NCI-H1694 treated with DMSO at 0.1 percent for 48 hours (cell line): ENCODE measurements at places on chromosomes 4 and X.

DNA sequence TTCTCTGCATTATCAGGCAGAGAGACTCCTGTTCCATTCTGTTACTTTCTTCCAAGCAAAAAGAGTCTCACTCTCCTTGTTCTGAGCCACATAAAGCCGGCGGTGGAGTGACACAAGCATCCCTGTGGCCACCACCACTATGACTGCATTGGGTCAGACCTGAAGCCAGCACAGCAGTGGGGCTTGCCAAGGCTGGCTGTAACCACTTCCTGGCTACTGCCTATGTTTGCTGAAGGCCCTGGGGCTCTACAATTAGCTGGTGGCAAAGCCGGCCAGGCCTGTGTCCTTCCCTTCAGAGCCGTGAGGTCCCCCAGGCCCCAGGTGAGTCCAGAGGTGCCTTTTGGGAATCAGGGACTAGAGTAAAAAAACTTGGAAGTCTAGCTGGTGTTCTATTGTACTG is 31.8 kb downstream of the PLAC8 start:
- no peak for DNase-seq

DNA sequence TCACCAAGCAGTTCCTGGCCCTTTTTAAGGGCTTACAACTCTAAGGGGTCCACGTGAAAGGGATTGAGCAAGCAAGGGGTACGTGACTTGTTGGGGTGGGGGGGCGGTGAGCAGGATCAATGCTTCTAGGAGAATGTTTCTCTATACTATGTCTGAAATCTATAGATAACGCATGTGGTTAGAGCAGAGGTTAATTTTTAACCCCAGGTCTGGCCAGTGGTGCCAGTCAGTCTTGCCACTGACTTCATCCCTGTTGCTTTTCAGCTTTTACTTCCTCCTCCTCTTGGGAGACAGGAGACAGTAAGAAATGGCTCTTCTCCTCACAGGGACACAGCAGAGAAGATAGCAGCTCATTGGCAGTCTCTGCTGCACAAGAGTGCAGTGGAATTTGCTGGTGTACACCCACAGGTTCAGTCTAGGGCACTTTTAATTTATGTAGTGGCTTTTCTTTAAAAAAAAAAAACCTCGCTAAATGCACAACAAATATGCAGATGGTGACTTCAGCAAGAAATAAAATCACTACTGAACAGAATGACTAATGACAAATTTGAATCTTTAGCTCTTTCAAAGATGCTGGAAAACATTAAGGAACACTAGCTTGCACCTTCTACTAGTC is 190.5 kb downstream of the CCNG2 start:
- DNase-seq = no peak

GRCh38 chrX:134101636-134102035 is 116.2 kb upstream of the GPC3 start:
- DNase-seq = no peak

DNA sequence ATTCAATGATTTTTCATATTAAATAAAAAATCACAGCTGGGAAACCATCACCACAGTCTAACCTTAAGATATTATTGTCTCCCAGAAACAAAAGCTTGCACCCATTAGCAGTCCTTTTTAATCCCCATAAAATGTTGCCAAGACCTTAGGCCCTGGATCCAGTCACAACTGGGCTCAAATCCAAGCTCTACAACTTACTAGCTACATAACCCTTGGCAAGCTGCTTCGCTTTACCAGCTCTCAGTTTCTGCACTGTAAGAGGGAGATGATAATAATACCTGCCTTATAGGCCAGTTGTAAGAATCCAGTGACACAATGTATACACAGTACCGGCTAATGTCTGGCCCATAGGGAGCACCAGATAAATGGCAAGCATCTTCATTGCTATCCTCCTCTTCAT is 400.9 kb upstream of the FGF13 start:
- no peak for DNase-seq

GRCh38 chr4:128462103-128462783 is 174.6 kb upstream of the PGRMC2 start:
- no peak for DNase-seq

GRCh38 chr4:7411491-7411890 is 23.2 kb downstream of the PSAPL1 start:
- DNase-seq = no peak

DNA sequence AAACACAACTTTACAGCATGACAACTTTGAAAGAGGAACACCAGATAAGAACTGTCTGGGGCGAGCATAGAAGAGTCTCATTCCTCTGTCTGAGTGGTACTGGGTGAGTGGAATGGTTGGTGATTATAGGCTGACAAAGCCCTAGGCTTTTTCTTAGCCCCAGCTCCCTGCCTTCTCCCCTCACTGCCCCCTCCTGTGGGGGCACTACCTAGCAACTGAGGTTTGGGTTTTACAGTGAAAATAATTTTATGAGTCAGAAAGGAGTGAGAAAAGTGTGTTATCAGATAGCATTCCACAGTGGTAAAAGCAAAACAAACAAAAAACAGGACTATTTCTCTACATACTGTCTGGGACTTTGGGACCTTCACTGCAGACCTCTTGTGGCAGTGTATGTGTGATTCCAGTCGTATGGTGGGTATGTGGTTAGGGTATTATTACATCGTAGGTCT is 10.5 kb upstream of the TMEM165 start:
- DNase-seq = no peak

GRCh38 chr4:53605783-53606182 is 14.5 kb upstream of the LNX1 start:
- no peak for DNase-seq

DNA sequence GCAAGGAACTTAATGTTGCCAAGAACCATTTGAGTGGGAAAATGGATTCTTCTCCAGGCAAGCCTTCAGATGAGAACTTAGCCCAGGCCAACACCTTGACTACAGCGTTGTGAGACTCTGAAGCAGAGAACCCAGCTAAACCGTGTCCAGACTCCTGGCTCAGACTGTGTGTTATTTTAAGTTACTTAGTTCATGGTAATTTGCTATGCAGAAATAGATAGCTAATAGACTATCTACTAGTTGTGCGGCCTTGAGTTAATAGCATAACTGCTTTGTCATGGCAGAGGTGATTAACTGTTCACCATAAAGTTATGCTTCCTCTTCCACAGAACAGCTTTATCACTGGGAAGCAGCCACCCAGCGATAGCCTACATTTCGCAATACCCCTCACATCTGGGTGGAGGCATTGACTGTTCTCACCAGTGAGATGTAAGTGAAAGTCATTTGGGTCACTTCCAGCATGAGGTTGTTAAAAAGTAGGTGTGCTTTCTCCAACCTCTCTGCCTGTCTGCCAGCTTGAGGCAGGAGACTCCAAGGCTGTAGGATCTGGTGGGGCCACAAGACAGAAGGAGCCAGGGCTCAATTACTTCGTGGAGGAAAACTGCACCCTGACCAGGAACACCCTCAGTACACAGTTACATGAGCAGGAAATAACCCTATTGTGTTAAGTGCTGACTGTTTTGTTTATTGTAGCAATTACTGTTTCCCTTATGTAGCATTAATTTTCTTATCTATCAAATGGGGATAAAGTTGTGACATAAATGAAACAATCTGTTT is 94.2 kb downstream of the GPAT3 start:
- no peak for DNase-seq

DNA sequence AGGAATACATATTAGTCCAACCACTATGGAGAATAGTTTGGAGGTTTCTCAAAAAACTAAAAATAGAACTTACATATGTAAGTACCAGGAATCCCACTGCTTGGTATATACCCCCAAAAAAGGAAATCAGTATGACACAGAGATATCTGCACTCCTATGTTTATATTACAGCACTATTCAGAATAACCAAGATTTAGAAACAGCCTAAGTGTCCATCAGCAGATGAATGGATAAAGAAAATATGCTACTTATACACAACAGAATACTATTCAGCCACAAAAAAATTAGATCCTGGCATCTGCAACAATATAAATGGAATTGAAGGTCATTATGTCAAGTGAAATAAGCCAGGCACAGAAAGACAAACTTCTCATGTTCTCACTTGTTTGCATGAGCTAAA is 27.5 kb upstream of the ABCG2 start:
- DNase-seq = no peak

DNA sequence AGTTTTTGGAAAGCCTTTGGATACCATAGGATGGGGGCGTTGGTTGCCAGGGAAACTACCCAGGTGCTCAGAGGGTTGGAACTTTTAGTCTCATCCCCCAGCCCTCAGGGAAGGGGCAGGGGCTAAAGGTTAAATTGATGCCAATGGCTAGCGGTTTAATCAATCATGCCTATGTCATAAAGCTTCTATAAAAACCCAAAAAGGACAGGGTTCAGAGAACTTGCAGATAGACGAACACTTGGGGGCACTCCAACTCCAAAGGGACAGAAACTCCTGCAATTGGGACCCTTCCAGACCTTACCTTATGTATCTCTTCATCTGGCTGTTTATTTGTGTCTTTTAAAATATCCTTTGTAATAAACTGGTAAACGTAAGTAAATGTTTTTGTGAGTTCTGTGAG is 30.0 kb upstream of the GPR173 start:
- peak; percentile 7 for DNase-seq

DNA sequence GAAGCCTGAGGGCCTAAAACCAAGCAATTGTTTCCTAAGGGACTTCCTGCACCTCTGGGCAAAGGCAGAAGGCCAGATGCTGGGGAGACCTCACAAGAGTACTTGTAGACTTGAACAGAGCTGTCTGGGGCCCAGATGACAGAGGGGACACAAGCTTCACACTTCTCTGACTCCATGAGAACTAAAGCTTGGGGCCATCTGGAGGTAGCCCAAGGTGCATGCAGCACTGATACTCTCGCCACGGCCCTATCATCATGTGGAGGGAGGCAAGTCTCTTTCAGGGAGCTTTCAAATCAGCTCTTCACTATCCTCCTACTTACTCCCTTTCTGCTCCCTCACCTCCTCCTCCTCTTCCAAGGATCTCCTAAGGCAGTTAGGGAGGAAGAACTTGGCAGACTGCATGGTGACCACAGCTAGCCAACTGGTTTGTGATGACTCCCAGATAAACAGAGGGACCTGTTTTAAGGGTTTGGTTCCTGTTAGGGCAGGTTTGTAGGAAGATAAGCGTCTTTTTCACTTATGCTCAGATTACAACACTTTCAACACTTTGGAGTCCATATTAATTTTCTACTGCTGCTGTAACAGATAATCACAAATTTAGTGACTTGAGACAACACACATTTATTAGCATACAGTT is 23.8 kb downstream of the MSL3 start:
- no peak for DNase-seq

GRCh38 chr4:125200556-125200955 is 114.2 kb upstream of the FAT4 start:
- DNase-seq = no peak

DNA sequence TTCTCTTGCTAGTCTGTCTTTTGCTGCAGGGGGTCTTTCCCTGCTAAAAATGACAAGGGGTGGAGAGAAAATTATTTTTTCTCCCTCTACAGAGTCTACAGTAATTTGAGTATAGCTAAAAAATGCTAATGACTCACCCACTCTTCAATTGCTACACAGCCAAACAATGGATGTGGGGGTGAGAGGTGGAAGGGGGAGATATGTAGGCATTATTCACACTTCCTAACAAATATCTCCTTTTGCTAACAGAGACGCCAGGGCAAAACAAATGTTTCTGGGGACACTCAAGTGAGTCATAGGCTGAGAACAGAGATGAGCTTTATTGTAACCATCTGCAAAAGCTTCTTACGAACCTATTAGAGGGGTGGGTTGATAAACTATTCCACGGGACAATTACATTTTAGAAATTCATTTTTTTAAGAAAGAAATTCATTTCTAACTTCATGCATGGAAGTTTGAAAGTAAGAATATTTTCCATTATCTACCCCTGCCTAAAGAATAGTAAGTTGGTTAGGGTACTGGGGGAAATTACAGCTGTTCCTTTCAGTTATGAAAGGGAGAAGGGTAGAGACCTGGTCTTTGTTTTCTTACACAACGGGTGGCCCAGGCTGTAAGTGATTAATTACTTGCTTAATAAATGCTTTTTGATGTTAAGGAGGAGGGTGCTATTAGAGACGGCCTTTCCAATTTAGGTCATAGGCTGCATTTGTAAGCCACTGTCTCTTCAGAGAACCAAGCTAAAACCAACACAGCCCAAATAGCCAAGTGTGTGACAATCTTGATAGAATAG is 12.8 kb downstream of the SCD5 start:
- DNase-seq = no peak

DNA sequence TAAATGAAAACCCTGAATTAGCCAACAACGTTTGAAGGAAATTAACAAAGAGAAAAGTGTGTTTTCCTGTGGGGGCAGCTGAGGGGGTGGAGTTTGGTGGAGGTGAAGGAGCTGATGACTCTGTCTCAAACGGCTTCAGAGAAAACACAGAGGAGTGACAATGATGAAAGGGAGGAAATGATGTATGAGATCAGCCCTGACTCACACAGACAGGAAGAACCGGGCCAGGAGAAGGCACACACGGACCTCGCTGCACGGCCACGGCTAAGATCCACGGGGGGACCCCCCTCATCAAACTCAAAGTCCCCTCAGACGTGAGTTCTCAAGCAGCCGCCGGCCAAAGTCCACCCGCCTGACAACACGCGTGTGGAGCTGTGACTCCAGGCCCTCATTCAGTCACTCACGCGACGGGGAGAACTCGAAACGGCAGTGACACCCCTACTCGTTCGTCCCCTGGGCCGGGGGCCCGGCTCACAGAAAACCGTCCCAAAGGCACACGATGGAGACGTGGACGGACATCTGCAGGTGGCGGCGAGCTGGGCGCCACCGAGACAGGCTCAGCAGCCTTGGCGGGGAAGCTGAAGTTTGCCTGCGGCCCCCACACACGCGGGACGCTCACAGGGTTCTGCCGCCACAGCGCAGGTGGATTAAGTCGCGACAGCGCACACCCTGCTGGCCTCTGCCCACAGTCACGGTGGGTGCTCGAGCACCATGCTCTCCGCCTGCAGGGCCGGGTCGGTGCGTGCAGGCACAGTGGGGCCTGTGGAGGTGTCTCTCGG is 28.8 kb downstream of the PPP2R3B start:
- DNase-seq = no peak

GRCh38 chr4:116332508-116332907 is 752.9 kb downstream of the TRAM1L1 start:
- no peak for DNase-seq

DNA sequence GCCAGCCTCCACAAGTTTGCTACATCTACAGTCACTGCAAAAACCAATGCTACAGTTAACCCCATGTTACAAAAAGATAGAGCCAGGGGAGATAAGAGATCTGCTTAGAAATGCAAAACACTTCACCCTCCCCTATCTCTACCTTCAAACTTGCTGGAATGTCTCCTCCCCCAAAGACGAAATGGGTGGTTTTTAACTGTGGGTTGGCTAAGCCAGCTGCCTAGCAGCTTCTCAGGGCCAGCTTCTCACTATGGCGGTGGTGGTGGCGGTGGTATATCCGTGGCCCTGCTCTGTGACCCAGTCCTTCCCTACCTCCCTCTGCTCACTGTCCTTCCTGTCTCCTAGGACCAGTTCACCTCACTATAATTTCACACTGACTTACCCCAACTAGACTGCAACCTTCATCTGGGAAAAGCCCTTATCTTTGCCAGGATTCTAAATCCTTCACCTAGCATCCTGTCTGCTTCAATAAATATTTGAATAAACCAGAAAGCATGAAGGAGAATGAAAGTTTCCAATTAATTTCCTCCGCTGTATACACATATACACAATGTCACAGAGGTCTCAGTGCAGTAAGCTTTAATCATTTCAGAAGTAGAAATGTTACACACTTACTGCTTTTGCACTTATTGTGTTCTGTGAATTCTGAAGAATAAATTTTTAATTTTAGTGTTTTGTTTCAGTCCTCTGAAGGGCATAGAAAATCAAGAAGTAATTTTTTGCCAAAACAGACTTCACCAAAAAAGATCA is 46.3 kb downstream of the SH3KBP1 start:
- no peak for DNase-seq

GRCh38 chr4:44727471-44727870 is 1.1 kb upstream of the GNPDA2 start:
- DNase-seq = no peak

GRCh38 chrX:14948691-14949090 is 75.5 kb downstream of the MOSPD2 start:
- DNase-seq = no peak
